ENCODE measurements at places on chromosomes 7 and 10. TPM values are rescaled to one million over a fixed set of nuclear protein-coding genes. Genes with fewer than 3 reads are reported as not detected.

GRCh38 chr7:78402096-78402495, 603.5 kb downstream of the PHTF2 start:
- no peak for DNase-seq

DNA sequence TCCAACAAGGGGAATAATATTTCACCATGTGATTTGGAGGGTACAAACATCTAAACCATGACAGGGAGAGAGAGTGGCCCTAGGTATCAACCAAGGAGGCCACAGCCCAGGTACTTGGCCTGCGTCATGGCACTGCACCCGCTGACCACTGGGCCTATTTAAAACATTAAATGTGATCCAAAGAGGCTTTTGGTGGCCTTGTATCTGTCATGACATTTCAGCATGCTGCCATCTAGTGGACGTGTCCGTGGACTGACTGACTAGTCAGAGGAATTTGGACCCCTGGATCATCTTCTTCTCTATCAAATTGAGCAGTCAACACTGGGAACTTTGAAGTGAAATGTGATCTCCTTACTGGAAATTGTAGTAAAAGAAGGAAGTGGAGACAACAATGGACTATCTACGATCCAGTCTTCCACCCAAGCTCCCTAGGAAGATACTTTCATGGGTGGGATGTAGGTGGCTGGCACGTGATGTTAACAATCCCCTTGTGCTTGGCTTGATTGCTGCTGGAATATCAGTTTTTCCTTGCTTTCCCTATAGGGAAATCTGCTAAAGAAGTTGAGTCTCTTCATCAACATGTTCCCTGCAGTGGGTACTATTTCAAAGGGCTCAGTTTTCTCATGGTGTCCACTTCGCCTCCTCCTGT, 24.6 kb upstream of the ITGA8 start:
- no peak for DNase-seq

- no peak for DNase-seq
These were observed 163.5 kb downstream of the PARD3 start for GRCh38 chr10:34651416-34652195.

- no peak for DNase-seq
These were observed 7.0 kb downstream of the GET4 start for GRCh38 chr7:883055-884021.

DNA sequence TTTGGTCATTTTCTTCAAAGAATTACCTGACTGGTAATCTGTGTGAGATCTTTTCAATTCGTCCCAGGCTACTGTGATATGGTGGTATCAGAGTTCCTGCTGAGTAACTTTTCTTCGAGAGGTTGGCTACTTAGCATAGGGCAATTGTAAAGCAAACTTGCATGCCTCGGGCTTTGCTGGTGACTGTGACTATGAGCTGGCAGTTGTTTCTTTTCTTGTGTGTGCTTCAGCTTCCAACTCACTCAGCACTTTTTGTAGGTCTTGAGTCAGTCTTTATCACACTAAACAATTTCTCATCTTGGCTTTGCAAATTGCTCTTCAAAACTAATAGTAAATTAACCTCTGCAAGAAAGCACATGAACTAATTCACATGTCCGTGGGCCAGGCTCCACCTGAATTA, 44.3 kb downstream of the PRR15 start:
- no peak for DNase-seq

- no peak for DNase-seq
These were observed 1.9 kb downstream of the ARID5B start for GRCh38 chr10:61903221-61903927.

- DNase-seq = no peak
These were observed 12.7 kb downstream of the AGR2 start for GRCh38 chr7:16791905-16792698.

GRCh38 chr7:83876593-83876992, 227.7 kb upstream of the SEMA3E start:
- DNase-seq = no peak

DNA sequence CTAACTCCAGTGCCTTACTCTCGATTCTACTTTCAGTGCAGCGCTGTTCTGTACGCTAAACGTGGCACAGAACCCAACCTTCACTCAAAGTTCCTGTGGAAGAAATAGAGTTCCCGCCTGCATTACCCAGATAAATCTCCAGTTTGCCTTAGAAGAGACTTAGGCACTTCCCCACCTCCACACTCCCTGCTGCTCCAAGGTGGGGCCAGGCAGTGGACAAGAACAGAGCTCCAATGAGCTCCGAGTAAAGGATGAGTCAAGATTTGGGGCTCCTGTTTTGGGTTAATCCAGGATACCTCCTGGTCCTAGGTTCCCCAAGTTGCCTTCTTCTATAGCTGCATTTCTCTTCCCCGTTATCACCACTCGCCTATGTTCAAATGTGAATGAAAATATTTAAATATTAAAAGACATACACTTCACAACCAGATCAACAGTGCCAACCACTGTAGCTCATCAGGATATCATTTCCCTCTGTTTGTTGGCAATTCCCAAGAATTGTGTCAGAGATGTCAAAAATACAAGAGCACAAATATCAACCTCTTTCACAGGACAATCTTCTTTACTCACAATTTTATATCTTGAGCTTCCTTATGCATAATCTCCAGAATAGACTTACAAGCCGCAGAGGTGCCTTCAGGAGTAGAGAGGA, 48.0 kb downstream of the MALSU1 start:
- no peak for DNase-seq

DNA sequence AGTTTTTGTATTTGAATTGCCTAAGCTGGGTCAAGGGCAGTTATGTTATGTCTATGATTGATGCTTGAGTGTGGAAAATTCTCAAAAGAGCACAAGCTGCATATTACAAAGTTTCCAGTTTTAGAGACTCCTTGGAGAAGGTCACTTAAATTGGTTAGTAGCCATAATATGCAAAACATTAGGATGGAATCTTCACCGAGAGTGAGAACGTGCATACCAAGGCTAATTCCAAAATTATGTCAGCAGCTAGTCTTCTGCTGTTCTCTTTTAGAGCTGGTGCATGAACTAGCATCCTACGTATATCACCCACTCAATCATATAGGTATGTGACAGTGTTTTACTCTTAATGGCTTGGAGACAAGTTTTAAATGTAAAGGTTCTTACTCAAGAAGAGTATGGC, 49.2 kb downstream of the MKX start:
- DNase-seq = no peak

- no peak for DNase-seq
These were observed 14.7 kb downstream of the ECHDC3 start for GRCh38 chr10:11756766-11757315.

GRCh38 chr7:151601521-151602305, 82.0 kb upstream of the RHEB start:
- no peak for DNase-seq

- no peak for DNase-seq
These were observed 161.0 kb downstream of the ST7 start for GRCh38 chr7:117114272-117114671.

DNA sequence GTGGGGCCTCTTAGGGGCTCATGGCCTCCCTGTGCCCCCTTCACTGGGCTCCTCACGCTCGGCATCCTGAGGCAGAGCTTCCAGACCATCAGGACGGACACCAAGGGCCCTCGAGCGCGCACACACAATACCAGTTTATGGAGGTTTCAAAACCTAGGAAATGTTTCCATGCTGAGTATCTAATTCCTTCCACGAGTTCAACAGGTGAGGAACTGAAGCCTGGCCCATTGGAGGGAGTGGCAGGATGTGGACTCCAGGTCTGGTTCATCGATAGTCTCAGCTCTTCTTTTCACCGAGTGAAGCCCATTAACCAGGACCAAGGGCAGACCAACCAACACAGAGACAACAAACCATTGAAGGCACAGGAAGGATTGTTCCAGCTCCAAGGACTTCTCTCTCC, 336.7 kb upstream of the SHH start:
- no peak for DNase-seq

DNA sequence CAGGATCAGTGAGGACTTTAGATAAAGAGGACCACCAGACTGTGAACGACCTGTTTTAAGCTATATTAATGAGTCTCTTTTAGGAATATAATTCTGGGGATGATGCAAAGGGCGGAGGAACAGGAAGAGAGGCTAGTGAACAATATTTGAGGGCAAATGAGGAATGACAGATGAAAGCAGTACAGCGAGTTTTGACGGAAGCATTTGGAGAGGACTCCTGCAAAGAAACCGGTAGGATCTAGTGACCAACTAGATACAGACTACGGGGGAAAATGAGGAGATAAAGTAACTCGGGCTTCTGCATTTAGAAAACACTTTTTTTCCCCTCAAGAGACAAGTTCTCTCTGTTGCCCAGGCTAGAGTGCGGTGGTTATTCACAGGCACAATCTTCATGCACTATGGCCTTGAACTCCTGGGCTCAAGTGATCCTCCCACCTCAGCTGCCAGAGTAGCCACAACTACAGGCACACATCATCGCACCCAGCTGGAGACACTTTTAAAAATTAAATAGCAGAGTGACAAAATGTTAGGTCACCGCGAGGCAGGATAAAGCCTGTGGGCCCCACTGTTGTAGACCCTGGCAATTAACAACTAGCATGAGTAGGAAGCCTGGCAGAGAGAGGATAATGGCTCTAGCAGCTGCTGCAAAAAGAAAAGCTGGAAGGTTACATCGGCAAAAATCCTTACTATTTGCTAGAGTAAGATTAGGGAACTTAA, 143.2 kb downstream of the SRPK2 start:
- DNase-seq = no peak

DNA sequence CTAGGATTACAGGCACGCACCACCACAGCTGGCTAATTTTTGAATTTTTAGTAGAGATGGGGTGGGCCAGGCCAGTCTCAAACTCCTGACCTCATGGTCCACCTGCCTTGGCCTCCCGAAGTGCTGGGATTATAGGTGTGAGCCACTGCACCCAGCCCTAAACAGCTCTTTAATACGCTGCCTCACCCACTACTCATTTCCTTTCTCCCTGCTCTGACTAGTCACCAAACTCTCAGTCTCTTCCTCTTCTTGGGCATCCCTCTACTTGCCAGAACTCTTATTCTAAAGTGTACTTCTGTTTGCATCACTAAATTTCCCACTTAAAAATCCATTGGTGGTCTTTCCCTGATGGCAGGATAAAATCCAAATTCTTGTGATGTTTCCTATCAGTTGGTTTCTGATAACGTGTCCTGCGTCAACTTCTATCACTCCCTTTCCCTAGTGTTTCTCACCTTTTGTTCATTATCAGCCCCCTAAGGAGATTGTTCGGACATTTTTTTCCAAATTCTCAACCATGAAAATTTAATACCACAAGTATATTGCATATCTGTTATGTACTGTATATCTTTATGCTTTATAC, 124.7 kb downstream of the CUBN start:
- no peak for DNase-seq

- no peak for DNase-seq
These were observed 46.1 kb downstream of the ZNF467 start for GRCh38 chr7:149727053-149727898.

DNA sequence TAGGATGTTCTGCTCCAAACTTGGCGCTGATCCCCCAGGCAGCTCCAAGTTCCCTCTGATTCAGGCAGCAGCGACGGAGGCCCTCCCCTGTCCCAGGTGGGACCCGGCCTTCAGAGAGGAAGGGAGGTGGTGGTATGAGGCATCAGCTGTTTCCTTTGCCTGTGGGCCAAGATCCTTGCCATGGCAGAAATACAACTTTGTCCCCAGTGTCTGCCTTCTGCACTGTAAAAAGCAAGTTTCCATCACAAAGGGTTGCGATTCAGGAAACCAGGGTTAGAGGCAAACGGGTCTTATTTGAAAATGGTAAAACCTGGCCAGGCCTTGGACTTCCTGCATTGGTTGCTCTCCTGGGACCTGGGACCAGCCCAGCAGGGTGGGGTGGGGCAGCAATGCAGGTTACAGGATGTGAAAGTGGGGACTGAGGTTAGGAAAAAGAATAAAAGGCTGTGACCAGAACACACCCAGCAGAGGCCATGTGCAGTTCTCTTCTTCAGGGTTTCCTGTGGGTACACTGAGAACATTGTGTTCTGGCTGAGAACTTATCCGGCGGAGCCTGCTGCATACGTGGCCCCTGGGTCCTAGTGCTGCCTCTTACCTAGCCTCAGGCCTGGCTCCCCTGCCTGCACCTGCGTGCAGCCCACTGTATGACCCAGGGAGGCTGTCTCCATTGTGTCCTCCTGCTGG, 25.1 kb upstream of the DDIT4 start:
- DNase-seq = no peak

DNA sequence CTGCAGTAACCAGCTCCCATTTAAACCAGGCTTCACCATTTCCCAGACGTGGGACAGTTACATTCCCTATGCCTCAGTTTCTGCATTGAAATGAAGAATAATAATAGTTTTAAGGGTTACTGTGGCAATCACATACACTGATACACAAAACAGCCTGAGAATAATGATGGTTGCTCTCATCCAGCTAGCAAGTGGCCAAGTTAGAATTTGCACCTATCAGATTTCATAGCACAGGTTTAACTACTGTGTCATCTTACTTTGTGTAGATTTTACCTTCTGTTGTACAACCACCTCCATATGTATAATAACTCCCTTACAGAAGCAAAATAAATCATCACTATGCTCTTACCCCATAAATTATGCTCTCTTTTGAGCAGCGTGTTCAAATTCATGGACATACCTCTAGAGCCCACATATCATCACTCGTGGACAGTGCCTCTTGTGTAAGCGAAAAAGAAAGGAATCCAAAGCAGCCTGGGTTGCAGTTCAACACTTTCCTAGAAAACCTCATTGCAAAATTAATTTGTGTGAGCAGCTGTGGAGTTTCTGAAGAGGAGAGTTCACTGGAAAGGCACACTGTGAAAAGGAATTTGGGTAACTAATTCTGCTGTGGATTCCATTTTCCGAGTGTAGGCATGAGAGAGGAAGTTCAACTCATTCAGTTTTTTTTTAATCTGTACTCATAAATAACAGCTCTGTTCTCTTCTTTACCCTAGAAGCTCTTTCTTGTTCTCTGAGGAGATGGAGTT, 492.5 kb downstream of the ARL4A start:
- no peak for DNase-seq

DNA sequence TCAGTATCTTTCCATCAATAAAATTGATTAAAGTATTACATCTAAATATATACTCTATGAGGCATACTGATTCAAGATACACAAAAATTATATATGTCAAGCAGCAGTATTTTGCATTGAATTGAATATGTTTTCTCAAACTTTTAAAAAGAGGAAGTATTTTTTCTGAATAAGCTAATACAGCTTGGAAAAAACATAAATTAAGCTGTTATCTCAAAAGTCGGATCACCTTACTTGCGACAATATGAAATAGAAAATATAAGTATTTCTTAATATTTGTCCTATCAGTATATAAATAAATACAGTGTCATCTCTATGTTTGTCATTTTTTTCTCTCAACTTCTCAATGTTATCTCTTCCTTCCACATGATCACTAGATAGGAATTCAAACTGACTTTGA, 139.3 kb downstream of the MBL2 start:
- no peak for DNase-seq

TET1 gene
- total RNA-seq = 41.6 TPM

FKBP6 gene
- total RNA-seq = not detected

ST8SIA6 gene
- 3.7 TPM for total RNA-seq

GATA3 gene
- total RNA-seq = 10.6 TPM

CDC14C gene
- total RNA-seq = not detected

FRMD4A gene
- total RNA-seq = 32.9 TPM

CABCOCO1 gene
- 2.0 TPM for total RNA-seq

MMRN2 gene
- total RNA-seq = 49.0 TPM

PON1 gene
- total RNA-seq = not detected

PSD gene
- 38.4 TPM for total RNA-seq

Data from urinary bladder (tissue), 4 donors.